ENCODE measurements at places on chromosomes 7 and 10. TPM values are rescaled to one million over a fixed set of nuclear protein-coding genes. Genes with fewer than 3 reads are reported as not detected.
A peak's percentile ranks its signal among the peaks of the same experiment; 100 is the strongest.

- peak; percentile 62 for DNase-seq
These were observed 69.8 kb downstream of the LSMEM1 start for GRCh38 chr7:112550468-112551060.

GRCh38 chr10:95730233-95730632 is 25.7 kb upstream of the ENTPD1 start:
- DNase-seq = no peak

DNA sequence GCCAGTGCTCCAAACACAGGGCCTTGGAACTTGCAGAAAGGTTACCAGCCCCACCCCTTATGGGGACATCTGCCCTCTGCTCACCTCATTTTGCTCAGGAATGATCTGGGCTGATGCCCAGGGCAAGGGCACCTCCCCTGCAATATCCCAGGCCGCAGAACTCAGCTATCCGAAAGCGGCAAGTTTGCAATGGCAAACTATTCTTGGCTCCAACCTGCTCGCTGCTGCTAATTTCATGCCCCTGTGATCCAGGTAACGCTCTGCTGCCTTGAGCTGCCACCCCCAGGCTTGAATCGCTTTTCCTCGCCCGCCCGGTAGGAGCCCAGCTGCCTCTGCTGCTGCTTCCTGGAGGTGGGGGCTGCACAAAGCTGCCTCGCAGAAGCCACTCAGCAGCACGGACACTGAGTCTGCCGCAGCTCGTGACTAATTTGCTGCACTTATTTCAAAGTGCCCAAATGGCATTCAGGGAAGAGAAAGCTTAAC is 18.2 kb downstream of the SLC29A3 start:
- no peak for DNase-seq

GRCh38 chr10:49371967-49372366 is 23.9 kb downstream of the DRGX start:
- no peak for DNase-seq

DNA sequence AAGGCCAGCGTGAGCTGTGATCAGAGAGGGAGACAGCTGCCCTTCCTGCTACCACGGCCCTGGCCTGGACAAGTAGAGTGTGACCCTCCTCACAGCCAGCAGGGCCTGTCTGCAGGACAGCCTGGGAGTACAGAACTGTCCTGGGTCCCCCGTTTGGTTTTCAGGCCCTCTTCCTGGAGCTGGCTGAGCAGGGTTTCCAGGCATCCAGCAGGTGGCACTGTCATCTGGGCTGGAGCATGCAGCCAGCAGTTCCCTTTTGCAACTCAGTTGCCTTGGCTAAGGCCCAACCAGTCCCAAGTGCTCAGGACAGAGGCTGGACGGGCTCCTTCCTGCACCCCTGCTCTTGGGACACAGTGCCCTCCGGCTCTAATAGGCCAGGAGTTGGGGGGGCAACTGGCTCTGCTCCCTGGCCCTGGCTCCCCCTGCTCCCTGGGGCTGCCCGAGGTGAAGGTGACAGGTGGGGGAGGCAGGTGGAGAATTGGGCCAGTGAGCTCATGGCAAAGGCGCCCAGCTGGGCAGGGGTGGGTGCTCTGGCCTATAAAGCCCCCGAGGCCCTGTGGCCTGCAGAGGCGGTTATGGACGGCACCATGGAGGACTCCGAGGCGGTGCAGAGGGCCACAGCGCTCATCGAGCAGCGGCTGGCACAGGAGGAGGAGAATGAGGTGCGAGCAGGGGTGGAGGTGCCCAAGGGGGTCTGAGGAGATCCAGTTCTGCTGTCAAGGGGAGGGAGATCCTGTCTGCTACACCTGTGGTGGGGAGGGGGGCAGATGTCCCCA is at the start of gene ANKRD2:
ANKRD2 (plus strand) TSS at position 566 of the 776 bp plus-strand sequence; CDS start at position 576, 10 bp downstream.
- peak; percentile 73 for DNase-seq

- no peak for DNase-seq
These were observed 275.3 kb downstream of the NRG3 start for GRCh38 chr10:82150123-82150900.

DNA sequence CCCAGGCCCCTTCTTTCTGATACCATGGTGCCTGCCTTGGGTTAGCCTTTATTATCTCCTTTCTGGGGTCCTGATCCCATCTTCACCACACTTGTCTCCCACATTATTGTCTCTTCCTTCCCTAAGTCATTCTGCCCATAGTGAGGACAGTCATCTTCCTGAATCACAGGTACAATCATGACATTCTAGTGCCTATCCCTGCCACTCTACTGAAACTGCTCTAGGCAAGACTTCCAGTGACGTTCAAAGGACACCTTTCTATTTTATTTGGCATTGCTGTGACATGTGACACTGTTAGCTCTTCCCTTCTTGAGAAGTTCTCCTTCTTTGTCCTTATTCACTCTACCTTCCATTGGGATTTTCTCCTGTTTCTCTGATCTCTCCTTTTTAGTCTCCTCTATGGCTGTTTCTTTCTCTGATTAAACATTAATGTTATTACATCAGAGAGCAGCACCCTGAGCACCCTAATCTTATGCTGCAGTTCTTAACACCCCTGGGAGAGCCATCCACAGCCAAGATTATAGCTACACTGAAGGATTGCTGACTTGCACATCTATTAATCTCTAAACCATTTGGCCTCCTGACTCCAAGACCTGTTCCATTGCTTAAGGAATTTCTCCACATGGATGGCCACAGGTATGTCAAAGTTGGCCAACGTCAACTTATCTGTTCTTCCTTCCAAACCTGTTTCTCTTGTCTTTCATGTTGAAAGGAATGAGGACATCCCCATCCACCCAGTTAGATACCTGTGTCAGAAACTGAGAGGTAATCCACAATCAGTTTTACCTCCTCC is 10.9 kb downstream of the MACC1 start:
- no peak for DNase-seq

DNA sequence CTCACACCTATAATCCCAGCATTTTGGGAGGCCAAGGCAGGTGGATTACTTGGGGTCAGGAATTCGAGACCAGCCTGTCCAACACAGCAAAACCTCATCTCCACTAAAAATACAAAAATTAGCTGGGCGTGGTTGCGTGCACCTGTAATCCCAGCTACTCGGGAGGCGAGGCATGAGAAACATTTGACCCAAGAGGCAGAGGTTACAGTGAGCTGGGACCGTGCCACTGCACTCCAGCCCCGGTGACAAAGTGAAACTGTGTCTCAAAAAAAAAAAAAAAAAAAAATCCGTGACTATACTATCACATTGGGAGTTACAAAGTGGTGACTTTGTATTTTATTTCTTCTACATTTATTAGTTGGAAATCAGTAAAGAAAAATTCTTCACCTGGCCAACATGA is 101.2 kb downstream of the EPC1 start:
- no peak for DNase-seq

DNA sequence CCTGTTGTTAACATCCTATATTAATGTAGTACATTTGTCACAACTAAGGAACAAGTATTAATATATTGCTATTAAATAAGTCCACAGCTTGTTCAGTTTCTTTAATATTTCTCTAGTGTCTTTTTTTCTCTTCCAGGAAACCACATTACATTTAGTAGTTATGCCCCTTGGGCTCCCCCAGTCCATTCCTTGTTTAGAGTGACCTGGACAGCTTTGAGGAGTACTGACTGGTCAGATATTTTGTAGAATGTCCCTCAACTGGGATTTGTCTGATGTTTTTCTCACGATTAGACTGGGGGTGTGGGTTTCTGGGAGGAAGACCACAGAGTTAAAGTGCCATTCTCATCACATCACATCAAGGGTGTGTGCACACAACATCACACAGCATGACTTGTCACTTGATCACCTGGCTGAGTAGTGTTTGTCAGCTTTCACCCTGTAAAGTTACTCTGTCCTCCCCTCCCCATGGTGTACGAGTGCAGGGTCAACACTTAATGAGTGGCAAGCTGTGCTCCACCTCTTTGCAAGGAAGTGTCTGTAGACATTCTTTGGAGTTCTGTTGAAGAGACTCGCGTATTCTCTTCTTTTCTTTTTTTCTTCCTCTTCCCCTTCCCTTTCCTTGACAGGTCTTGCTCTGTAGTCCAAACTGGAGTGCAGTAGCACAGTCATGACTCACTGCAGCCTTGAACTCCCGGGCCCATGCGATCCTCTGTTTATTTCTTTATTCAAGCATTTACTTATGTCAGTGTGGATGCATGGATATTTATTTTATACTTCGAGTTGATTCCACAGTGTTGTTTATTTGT is 10.2 kb downstream of the LMTK2 start:
- DNase-seq = no peak

The INSIG1 gene
- 9.7 TPM for total RNA-seq

DNA sequence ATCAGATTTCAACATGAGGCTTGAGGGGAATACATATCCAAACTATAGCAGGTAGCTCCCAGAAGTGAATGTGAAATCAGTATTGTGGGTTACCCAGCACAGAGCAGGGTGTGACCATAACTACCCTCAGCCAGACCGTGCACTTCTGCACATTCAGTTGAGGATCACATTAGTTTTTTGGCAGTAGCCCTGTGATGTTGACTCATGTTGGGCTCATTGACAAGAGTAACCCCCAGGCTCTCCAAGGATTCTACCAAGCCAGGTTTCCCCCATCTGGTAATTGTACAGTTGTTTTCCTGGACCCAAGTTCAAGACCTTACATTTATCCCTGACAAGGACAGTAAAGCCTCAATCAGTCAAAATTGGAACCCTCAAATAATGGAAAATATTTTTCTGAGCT is 11.7 kb upstream of the CPA4 start:
- DNase-seq = no peak

DNA sequence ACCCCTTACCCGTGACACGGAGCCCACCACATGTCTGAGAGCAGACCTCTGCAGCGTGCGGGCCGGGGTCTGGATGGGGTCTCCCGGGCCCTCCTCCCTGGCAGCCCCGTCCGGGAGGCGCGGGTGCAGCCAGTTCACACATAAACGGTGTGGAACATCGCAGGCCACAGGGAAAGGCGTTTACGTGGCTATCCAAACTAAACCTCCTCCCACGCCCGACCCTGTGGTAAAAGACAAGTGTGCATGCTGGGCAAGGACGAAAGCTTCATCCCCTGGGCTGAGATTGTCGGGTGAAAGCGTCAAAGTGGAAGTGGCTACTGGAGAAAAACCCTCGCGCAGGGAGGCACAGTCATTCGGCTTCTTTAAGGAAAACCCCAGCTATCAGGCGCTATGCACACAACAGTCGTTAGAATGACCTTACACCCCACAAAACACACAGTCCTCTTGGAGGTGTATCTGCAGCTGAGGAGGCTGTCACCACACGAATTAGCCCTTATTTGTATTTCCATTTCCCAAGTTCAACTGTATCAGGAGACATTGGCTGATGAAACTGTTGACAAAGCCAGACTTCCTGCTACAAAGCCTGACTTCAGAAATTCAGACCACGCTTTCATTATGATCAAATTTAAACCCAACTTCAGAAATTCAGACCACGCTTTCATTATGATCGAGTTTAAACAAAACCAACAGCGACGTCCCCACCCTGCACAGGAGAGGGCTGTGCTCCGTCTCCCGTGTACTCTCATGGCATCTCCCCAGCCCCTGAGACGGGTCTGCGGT is 15.3 kb downstream of the GPER1 start:
- DNase-seq = no peak

GRCh38 chr7:45225311-45225947 is 67.8 kb downstream of the RAMP3 start:
- DNase-seq = no peak

- DNase-seq = no peak
These were observed 50.7 kb upstream of the RHEB start for GRCh38 chr7:151570366-151570915.

The SPDYE2B gene
- total RNA-seq = not detected

DNA sequence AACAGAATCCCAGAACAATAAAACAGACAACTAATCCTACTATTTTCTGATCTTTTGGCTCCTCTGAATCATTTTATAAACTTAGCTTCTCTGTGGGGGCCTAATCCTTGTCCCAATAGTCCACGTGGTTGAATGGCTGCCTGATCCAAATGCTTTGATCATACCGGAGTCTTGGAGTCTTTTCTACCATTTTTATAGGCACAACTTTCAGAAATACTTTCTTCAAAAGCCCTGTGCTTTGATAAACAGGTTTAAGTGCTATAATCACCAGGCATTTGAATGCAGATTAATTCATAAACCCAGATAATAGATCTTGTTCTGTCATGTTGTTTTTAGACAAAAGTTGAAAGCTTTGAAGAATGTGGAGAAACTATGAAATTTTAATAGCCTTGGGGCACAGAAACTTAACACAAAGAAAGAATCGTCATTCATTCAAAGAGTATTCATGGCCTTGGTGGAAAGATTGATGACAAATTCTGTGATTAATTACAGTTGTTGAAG is 163.7 kb downstream of the AHR start:
- DNase-seq = peak; percentile 8

- no peak for DNase-seq
These were observed 44.6 kb downstream of the CFAP46 start for GRCh38 chr10:132897516-132898381.

The ARMC3 gene
- not detected for total RNA-seq

The AP1S1 gene
- 182 TPM for total RNA-seq

- DNase-seq = no peak
These were observed 45.8 kb upstream of the ZNF32 start for GRCh38 chr10:43694526-43694925.

The CDC14C gene
- total RNA-seq = not detected

DNA sequence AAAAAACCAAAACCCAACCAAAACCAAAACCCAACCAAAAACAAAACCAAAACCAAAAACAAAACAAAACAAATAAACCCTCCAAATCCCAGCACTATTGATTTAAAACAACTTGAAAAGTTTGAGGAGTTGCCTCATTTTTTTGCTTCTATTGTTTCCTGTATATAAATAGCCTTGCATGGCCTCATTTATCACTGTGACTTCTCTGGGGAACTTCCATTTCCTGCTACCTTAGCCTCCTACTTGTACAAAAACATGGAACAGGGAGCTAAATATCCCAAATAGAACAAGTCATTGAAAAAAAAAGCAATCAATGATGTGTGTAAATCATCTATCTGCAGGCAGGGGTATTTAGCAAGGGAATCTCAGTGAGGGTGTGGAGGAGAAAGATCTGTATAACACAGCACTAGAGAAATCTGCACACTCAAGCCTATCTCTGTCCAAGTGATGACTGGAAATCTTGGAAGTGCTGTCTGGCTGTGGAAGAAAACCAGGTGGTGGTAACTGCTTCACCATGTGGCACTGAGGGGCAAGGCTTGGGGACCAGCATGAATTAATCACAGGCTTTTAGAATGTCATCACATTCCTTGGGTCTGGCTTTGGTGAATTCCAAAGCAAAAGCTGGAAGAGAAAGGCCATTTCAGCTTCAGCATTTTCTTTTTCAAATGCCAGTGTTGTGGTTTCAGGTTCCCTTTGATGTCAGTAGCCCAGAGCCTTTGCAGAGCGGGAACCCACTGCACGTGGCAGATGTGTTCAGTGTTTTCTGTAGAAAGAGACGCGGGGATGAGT is 349.5 kb upstream of the ZNF32 start:
- peak; percentile 9 for DNase-seq
